ENCODE measurements at places on chromosomes 2 and 18.

- no peak for DNase-seq
Observed at GRCh38 chr2:380772-381171, 92.9 kb upstream of the ALKAL2 start.

- DNase-seq, result peak; percentile 63
Observed at GRCh38 chr2:204842661-204843485, 297.6 kb downstream of the PARD3B start.

GRCh38 chr18:46628206-46628605 lies 28.8 kb downstream of the LOXHD1 start:
- DNase-seq, result no peak

DNA sequence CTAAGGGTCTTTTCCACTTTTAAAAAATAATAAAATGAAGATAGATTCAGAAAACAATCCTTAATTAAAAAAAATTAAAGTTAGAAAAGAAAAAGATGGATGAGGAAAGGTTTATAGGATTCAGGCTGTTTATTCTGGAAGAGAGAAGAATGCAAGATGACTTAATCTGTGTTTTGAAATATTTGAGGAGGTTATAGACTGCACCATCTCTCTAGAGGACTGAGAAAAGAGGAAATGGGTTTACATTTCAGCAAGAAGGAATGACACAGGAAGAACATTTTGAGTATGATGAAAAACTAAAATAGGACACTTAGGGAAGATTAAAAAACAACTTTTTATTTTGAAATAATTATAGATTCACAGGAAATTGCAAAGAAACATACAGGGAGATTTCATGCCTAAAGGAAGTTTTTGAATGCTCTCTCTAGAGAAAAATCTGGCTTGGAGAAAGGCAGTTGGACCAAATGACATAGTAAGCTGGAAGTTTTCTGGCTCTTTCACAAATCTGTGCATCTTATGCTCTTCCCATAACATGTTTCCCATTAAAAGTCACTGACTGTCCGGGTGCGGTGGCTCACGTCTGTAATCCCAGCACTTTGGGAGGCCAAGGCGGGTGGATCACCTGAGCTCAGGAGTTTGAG lies 75.0 kb downstream of the CERS6 start:
- no peak for DNase-seq

DNA sequence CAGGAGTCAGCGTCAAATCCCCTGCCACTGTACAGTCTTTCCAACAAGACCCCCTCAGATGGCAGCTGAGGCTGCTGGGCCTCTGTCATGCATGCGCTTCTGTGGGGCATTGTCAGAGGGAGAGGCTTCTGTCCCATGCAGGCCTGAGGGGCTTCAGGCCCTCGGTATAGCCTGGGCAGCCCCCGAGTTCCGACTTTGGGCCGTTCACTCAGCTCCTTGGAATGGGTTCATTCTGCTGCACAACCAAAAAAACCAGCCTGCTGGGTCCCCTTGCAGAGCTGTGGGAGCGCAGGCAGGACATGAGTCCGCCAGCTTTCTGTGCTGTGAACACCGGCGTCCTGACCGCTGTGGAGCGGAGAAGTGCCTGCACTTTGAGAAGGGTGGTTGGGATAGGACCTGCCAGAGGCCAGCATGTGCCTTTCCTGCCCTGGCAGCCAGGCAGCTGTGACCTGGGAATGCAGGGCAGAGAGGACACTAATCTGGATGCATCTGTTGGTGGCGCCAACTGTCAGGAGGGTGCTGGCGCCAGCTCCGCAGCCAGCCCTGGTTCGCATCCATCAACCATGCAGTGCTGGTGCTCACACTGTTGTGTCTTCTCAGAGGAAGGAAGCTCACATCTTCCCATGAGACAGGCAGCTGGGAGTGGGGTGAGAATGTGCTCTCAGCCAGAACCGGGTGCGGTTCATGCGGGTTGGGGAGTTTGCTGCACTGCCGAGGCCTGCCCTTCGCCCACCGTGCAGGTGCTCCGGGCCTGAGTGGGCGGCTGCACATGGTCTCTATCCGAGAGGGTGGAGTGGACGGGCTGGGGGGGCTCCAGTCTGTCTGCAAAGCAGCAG lies 14.3 kb downstream of the ARHGEF4 start:
- DNase-seq, result no peak

DNA sequence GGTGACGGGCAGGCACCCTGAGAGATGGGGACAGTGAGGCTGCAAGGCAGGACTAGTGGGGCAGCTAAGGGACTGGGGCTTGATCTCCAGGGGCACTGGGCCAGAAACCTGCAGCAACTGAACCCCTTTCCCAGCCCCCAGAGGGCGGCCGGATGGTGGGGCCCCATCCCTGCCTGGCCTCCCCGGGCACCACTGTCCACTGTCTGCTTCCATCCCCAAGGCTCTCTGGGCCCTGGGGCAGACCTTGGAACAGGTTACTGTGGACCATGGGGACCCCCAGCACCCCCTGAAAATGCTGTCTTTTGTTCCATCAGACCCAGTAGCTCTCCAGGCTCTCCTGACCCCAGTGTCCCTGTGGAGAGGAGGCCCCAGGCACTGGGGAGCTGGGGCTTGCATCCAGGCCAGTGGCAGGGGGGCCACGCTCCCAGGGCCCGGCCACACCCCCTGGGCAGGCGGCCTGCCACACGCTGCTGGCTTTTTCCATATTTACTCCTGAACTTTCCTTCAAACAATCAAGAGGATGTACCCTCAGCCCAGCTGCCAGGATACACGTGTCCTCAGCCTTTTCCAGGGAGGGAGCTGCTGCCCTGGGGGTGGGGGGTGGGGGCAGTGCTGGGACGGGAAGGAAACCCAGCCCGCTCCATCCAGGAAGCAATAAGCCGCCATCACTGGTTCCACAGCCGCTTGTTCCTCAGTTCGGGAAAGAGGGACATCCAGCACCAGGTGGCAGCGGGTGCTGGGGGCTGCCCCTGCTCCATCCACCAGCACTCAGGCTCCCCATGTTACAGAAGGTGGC lies 102.3 kb upstream of the ODC1 start:
- no peak for DNase-seq

GRCh38 chr2:37880551-37880950 lies 44.5 kb upstream of the RMDN2 start:
- no peak for DNase-seq
